ENCODE measurements at places on chromosomes 12 and 14.

- no peaks in the 10 kb centered on the region for H3K4me1 ChIP-seq
- no peak overlapping the region for H3K4me3 ChIP-seq
- DNase-seq: no peak
- no peaks in the 10 kb centered on the region for H3K27me3 ChIP-seq
- H3K27ac ChIP-seq: no peak overlapping the region
- H3K36me3 ChIP-seq: no peaks in the 10 kb centered on the region
These were observed 55.6 kb downstream of the ZC3H14 start for GRCh38 chr14:88618476-88618875.

DNA sequence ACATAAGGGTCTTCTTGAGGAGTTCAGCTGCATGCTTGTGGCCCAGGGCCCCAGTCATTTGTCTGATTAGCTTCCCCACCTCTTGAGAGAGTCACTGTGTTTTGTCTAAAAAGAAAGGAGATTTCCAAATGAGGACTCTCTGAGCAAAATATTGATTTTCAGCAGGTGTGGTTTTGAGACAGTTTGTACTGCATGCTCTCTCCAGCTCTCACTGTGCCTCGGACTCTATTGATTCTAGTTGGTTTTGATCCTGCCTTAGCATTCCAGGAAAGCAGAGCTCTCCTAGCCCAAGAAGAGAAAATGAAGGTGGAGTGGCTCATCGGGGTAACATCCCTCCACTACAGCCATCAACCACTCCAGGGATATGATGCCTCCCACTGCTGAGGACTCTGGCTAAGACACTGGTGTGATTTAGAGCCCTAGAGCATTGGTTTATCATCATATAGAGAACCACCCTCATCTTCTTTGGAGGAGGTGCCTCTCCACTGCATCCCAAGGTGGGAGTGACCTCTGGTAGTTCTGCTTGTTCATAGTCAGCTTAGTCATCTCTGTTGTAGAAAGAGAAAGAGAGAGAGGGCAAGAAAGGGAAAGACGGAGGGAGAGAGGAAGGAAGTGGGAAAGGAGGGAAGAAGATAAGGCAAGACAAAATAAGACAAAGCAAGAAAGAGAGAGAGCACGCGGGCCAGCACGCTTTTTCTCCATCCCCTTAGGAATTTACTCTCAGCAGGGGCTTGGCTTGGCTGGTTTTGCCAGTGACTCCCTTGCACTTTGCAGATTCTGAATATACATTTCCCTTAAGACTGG lies 365.6 kb downstream of the DPF3 start:
- H3K4me1 ChIP-seq: no peaks in the 10 kb centered on the region
- no peaks in the 10 kb centered on the region for H3K36me3 ChIP-seq
- H3K27ac ChIP-seq: no peak overlapping the region
- H3K4me3 ChIP-seq: no peak overlapping the region
- no peaks in the 10 kb centered on the region for H3K27me3 ChIP-seq

DNA sequence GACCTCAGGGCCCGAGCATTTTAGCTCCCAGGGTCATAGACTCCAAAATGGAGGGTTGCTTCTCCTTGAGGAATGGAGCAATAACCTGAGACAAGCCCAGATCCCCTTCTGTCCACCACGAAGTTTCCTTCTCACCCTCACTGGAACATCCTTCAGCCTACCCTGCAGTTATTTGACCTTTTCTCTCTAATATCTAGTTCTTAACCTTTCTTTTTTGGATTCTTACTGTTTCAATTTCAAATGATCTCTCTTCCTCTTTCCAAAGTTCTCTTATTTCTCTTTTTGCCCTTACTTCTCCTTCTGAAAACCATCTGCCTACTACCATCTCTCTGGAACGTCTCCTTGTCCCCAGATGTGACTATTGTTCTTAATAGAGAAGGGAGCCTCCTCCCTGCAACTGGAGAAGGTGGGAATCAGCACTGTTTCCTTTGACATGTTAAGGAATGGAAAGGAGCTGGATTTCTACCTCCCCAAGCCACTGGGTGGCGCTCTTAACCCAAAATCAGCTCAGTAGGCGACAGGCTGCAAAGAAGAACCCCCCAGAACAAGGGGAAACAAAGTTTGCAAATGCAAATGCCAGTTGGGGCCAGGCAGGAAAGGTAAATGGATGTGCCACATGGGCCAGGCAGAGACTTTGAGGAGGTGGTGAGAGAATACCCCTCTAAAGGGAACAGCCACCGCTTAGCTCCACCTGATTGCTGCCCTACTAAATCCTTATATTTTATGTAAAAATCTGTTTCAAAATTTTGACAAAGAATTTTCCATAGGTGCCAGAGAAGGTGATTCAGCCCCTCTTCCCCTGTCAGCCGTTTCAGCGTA lies 22.4 kb upstream of the PDE1B start:
- DNase-seq: no peak
- H3K4me3 ChIP-seq: no peak overlapping the region
- no peaks in the 10 kb centered on the region for H3K27me3 ChIP-seq
- H3K4me1 ChIP-seq: no peaks in the 10 kb centered on the region
- peaks cover 23% of the 10 kb centered on the region for H3K36me3 ChIP-seq

DNA sequence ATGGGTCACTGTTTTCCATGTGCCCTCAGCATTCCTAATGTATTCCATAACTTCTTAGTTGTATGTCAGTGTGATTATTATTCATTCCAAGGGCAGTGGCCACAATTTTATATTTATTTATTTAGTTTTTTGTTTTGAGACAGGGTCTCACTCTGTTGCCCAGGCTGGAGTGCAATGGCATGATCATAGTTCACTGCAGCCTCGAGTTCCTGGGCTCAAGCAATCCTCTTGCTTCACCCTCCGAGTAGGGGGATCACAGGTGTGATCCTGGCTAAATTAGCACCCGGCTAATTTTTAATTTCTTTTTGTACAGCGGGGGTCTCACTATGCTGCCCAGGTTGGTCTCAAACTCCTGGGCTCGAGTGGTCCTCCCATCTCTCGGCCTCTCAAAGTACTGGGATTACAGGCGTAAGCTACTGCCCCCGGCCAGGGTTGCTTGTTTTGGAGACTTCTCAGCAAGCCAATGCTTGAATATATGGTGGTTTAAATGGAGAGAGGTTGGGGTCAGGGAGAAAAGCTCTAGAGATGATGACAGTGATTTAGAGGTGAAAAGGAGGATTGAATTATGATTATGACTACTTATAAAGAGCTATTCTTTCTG lies 7.6 kb downstream of the GPRC5A start:
- H3K27ac ChIP-seq: peak overlapping the region; percentile 61
- H3K4me3 ChIP-seq: no peak overlapping the region
- no peaks in the 10 kb centered on the region for H3K4me1 ChIP-seq
- no peak for DNase-seq
- no peaks in the 10 kb centered on the region for H3K36me3 ChIP-seq

DNA sequence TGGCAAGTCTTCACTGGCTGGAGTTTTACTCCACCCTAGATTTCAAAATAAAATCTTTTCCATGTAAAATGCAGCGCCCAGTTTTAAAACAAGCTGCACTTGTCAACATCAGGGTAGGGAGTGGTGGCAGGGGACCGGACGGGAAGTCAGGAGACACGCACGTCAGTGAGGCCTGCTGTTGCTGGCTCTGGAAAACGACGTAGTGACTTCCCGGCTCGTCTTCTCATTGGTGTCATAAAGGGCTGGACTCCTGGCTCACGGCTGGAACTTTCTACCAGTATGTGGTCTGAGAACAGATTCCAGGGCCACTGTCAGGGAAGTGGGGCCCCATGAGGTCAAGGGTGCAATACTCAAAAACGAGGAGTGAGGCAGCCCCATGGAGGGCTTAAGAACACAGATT lies 64.2 kb upstream of the FOXN3 start:
- H3K4me1 ChIP-seq: no peaks in the 10 kb centered on the region
- DNase-seq: peak; percentile 35
- H3K36me3 ChIP-seq: no peaks in the 10 kb centered on the region
- peak overlapping the region; percentile 32 for H3K27ac ChIP-seq
- H3K27me3 ChIP-seq: no peaks in the 10 kb centered on the region

GRCh38 chr12:85253853-85254252 lies 26.2 kb upstream of the ALX1 start:
- no peak for DNase-seq
- no peaks in the 10 kb centered on the region for H3K27me3 ChIP-seq
- H3K4me1 ChIP-seq: no peaks in the 10 kb centered on the region
- H3K4me3 ChIP-seq: no peak overlapping the region
- H3K27ac ChIP-seq: no peak overlapping the region
- H3K36me3 ChIP-seq: no peaks in the 10 kb centered on the region

GRCh38 chr12:90064852-90065801 lies 356.5 kb upstream of the ATP2B1 start:
- no peak overlapping the region for H3K4me3 ChIP-seq
- no peak for DNase-seq
- H3K36me3 ChIP-seq: no peaks in the 10 kb centered on the region
- no peak overlapping the region for H3K27ac ChIP-seq

DNA sequence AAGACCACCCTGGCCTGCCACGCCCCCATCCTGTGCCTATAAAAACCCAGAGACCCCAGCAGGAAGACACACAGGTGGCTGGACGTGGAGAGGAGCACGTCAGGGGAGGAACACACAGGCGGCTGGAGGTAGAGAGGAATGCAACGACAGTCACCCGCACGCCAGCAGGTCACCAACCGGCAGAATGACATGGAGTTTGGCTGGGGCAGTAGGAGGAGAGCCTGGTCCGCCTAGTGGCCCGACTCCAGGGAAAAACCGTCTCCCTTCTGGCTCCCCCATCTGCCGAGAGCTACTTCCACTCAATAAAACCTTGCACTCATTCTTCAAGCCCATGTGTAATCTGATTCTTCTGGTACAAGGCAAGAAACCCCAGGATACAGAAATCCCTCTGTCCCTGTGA lies 62.7 kb upstream of the KCNH3 start:
- H3K4me3 ChIP-seq: no peak overlapping the region
- H3K27me3 ChIP-seq: no peaks in the 10 kb centered on the region
- no peaks in the 10 kb centered on the region for H3K36me3 ChIP-seq
- DNase-seq: no peak

- H3K27ac ChIP-seq: no peak overlapping the region
- H3K4me1 ChIP-seq: no peaks in the 10 kb centered on the region
- DNase-seq: no peak
- H3K4me3 ChIP-seq: no peak overlapping the region
- no peaks in the 10 kb centered on the region for H3K27me3 ChIP-seq
These were observed 42.8 kb downstream of the PRMT8 start for GRCh38 chr12:3533703-3534386.

GRCh38 chr12:41190338-41190737 lies 2.2 kb downstream of the PDZRN4 start:
- H3K4me3 ChIP-seq: peak overlapping the region; percentile 64
- no peak for DNase-seq
- H3K4me1 ChIP-seq: peaks cover 38% of the 10 kb centered on the region
- H3K27me3 ChIP-seq: peaks cover 20% of the 10 kb centered on the region

DNA sequence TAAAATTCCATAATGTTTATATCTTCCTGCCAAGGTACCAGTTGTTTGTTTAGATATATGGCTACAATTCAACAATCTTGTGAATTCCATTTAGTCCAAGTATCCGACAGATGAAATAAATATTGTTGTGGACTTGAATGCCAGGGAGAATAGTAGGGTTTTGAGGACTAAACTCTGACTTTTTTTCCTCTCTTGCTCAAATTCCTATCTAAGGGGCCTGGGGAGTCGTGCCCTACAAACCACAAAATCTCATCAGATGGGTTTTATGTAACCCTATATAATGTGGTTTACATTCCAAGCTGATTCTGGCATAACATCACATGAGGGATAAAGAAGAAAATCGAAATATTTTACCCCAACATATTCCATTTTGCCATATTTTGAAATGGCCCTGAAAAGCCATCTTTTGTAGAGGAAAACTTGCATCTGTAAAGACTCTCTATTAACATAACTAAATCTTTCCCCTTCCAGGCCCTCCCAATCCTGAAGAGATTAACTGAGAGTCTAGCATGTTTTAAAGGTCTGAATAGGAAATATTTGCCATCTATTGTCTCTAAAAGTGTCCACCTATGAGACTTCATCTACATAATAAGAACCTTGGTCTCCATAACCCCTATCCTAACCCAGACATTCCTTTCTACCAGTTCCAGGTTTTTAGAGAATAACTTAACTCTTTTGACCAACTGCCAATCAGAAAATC lies 184.7 kb upstream of the KITLG start:
- H3K27me3 ChIP-seq: no peaks in the 10 kb centered on the region
- H3K4me3 ChIP-seq: no peak overlapping the region
- H3K36me3 ChIP-seq: no peaks in the 10 kb centered on the region

- H3K4me3 ChIP-seq: no peak overlapping the region
- H3K4me1 ChIP-seq: no peaks in the 10 kb centered on the region
- no peaks in the 10 kb centered on the region for H3K27me3 ChIP-seq
- H3K27ac ChIP-seq: no peak overlapping the region
These were observed 196.3 kb downstream of the MSRB3 start for GRCh38 chr12:65474831-65475230.

DNA sequence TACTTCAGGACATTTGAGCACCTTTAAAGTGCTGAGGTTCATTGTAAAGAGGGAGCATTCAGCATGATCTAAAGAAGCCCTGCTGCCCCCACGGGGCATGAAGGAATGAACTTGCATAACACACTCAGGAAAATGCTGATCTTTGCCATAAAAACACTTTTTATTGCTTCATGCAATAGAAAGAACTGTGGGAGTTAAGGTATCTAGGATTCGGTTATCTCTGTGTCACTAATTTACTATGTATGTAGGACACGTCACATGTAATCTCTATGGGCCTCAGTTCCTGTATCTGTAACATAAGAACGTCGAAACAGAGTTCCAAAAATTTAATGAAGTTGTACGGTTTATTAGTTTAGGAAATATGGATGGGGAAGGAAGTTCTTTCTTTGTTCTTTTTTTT lies 33.0 kb downstream of the BTBD7 start:
- H3K4me3 ChIP-seq: no peak overlapping the region
- no peaks in the 10 kb centered on the region for H3K27me3 ChIP-seq
- no peaks in the 10 kb centered on the region for H3K36me3 ChIP-seq
- H3K27ac ChIP-seq: no peak overlapping the region
- peaks cover 5% of the 10 kb centered on the region for H3K4me1 ChIP-seq
- no peak for DNase-seq

DNA sequence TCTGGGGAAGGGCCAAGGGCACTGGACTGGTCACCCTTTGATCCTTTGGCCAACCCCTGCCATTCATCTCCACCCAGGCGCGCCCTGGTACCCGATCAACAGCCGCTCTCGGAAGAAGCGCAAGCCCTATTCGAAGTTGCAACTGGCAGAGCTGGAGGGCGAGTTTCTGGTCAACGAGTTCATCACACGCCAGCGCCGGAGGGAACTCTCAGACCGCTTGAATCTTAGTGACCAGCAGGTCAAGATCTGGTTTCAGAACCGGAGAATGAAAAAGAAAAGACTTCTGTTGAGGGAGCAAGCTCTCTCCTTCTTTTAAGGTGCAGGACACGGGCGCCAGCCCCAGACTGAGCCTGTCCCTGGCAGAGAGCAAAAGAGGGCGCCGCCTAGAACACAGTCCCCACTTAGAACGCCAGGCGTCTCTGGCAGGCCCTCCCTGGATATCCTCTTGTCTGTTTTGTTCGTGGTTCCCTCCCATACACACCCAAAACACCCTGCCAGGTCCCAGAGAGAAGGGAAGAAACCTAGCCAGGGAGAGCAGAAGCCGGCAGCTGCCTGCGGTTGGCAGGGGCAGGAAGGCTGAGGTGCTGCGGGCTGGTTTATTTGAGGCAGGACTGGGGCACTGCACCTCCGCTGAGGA lies 1.7 kb downstream of the HOXC12 start:
- no peak for DNase-seq
- peaks cover 19% of the 10 kb centered on the region for H3K27me3 ChIP-seq
- H3K27ac ChIP-seq: no peak overlapping the region
- no peaks in the 10 kb centered on the region for H3K4me1 ChIP-seq
- no peaks in the 10 kb centered on the region for H3K36me3 ChIP-seq
- no peak overlapping the region for H3K4me3 ChIP-seq
